Spinal cord (tissue), 10 donors: ENCODE measurements at places on chromosomes 5 and 9.
A peak's percentile ranks its signal among the peaks of the same experiment; 100 is the strongest.

DNA sequence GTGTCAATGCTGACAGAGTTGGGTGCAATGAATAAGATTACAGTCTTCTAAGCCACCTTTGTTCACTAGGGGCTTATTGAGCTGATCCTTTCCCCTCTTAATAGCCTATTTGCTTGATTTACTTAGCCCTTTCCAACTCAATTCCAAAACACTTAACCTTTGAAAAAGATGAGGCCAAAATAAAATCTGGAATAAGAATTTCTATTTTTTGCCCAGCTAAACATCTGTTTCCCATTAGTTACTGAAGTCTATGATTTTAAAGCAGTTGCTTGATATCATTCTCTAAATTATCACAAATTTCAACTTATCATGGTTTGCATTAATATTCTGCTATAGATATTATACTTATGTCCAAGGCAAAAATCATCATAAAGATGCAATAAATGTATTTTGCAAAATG, 1272.0 kb upstream of the ACO1 start:
- no peak overlapping the region for H3K27ac ChIP-seq
- no peak overlapping the region for H3K4me3 ChIP-seq
- no peak for DNase-seq
- no peaks in the 10 kb centered on the region for H3K27me3 ChIP-seq
- no peaks in the 10 kb centered on the region for H3K36me3 ChIP-seq
- no peaks in the 10 kb centered on the region for H3K4me1 ChIP-seq

DNA sequence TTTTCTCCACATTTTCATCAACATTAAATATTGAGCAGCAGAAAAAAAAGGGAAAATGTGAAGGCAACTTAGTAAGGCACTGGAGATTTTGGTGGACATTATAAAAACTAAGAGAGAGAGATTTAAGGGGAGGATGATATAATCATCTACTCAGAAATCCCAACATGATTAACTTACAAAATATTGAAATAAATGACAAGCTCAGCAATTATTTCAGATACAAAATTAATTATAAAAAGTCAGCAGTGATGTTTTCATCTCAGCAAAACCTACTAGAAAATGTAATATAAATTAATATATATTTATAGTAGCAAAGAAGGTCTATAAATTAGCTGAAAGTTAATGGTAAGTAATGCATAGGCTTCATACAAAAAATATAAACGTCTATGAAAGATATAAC, 30.8 kb upstream of the PRDM9 start:
- no peaks in the 10 kb centered on the region for H3K36me3 ChIP-seq
- no peak overlapping the region for H3K27ac ChIP-seq

GRCh38 chr5:170503990-170504596, at the start of gene KCNIP1:
KCNIP1 (plus strand) TSS chr5:170504020.
- peak within 1 kb of the TSS; percentile 57 for H3K27ac ChIP-seq
- no peaks in the 10 kb centered on the region for H3K27me3 ChIP-seq
- no peak for DNase-seq
- peak within 1 kb of the TSS; percentile 61 for H3K4me3 ChIP-seq
- H3K36me3 ChIP-seq: no peaks in the 10 kb centered on the region

DNA sequence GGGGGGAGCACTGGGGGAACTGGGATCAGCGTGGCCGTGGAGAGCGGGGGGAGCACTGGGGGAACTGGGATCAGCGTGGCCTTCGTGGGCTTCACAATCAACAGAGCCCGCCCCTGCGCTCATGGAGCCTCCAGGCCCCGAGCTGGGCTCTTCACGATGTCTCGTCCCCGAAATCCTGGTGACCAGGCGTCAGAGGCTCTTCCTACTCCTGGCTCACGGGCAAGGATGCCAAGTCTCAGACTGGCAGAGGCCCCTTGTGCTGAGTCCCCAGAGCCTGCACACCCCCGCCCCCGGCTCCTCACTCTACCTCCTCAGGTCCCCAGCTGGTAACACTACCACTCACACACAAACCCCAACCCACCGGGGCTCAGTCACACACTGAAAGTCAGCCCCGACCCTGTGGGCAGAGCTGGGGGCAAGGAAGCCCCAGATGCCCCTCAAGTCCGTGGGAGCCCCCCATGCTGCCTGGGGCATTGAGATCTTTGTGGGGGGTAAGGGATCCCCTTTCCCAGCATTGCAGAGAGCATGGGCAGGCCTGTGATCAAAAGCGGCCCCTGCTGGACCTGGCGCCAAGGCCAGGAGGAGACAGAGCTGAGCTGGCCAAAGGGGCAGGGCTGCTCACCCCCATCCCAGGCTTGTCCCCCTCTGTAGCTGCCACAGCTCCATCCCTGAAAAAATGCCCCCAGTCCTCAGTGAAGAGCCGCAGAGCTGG, 26.7 kb downstream of the LHX3 start:
- H3K4me1 ChIP-seq: peaks cover 39% of the 10 kb centered on the region
- H3K27me3 ChIP-seq: no peaks in the 10 kb centered on the region
- no peak overlapping the region for H3K4me3 ChIP-seq
- DNase-seq: no peak
- no peak overlapping the region for H3K27ac ChIP-seq

GRCh38 chr9:105065098-105066088, 137.4 kb upstream of the ABCA1 start:
- DNase-seq: no peak
- peaks cover 14% of the 10 kb centered on the region for H3K4me1 ChIP-seq
- H3K27ac ChIP-seq: peak overlapping the region; percentile 69

GRCh38 chr5:98637557-98637956, 135.9 kb upstream of the RGMB start:
- H3K4me3 ChIP-seq: no peak overlapping the region
- H3K4me1 ChIP-seq: no peaks in the 10 kb centered on the region
- no peak overlapping the region for H3K27ac ChIP-seq
- DNase-seq: no peak
- no peaks in the 10 kb centered on the region for H3K36me3 ChIP-seq

GRCh38 chr9:123868002-123868401, 61.9 kb downstream of the DENND1A start:
- DNase-seq: no peak
- H3K4me3 ChIP-seq: no peak overlapping the region
- peaks cover 8% of the 10 kb centered on the region for H3K27me3 ChIP-seq
- no peak overlapping the region for H3K27ac ChIP-seq
- H3K4me1 ChIP-seq: peaks cover 3% of the 10 kb centered on the region
